Kidney (tissue), 22 donors: ENCODE measurements at places on chromosomes 6 and 20. TPM values are rescaled to one million over a fixed set of nuclear protein-coding genes. Genes with fewer than 3 reads are reported as not detected.

The PERP gene
- 48.1 TPM for total RNA-seq

DNA sequence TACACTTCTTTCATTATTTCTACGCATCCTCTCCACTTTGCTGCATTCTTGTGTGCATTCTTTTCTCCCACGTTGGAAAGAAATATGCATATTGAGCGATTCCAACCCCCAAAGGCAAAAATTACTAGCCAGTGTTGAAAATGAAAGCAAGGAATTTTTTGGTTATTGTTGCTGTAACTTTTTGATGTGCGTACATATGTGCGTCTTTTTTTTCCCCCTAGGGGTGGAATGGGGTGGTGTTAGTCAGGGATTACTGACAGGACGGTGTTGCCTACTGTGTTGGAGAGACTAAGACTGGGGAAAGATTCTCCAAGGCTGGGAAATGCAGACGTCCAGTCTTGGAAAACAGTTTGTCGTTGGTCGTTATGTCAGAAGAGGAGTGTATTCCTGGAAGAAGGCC is 44.2 kb upstream of the ESR1 start:
- H3K27ac ChIP-seq = peak overlapping the region; percentile 67
- no peak for DNase-seq
- no peaks in the 10 kb centered on the region for H3K4me1 ChIP-seq
- H3K27me3 ChIP-seq = no peaks in the 10 kb centered on the region
- H3K36me3 ChIP-seq = no peaks in the 10 kb centered on the region
- no peak overlapping the region for H3K4me3 ChIP-seq

DNA sequence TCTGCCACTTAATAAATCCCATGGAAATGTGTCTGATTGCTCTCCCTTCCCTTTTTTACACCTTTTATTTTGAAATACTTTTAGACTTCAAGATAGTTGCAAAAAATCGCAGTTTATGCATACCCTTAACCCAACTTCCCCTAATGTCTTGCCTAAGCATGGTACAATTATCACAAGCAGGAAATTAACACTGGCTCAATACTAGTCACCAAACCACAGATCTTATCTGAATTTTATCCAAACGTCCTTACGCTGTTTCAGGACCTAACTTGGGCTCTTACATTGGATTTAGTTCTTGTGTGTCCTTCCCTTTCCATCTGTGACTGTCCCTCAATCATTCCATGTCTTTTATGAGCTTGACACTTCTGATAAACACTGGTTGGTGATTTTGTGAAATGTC is 146.3 kb downstream of the ZNF217 start:
- no peak overlapping the region for H3K27ac ChIP-seq
- DNase-seq = no peak
- H3K27me3 ChIP-seq = no peaks in the 10 kb centered on the region
- peaks cover 7% of the 10 kb centered on the region for H3K4me1 ChIP-seq
- no peaks in the 10 kb centered on the region for H3K36me3 ChIP-seq

The SLC26A8 gene
- total RNA-seq = 0.22 TPM

DNA sequence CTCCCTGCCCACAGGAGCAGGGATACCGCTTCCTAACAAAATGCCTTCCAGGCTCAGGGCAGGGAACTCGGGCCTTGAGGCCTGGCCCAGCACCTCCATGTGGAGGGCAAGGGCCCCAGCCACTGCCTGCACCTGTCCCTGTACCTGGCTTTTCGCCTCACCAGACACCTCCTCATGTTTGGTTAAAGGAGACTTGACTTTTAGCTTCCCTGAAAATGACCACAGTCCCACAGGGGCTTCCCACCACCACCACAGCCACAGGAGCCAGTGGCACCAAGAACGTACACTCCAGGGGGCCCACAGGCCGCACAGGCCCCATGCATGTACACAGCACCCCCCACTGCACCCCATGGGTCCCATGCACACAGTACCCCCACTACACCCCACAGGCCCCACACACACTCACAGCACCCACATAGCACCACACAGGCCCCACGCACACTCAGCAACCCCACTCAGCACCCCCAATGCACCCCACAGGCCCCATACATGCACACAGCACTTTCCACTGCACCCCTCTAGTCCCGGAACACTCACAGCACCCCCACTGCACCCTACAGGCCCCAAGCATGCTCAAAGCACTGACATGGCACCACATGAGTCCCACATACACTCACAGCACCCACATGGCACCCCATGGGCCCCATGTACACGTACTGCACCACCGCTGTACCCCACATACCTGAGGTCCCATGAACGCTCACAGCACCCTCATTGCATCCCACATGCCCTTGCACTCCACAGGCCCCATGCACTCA is 86.5 kb downstream of the GINS1 start:
- H3K27me3 ChIP-seq = no peaks in the 10 kb centered on the region
- no peak for DNase-seq
- H3K4me3 ChIP-seq = no peak overlapping the region
- H3K4me1 ChIP-seq = no peaks in the 10 kb centered on the region
- peaks cover 2% of the 10 kb centered on the region for H3K36me3 ChIP-seq

DNA sequence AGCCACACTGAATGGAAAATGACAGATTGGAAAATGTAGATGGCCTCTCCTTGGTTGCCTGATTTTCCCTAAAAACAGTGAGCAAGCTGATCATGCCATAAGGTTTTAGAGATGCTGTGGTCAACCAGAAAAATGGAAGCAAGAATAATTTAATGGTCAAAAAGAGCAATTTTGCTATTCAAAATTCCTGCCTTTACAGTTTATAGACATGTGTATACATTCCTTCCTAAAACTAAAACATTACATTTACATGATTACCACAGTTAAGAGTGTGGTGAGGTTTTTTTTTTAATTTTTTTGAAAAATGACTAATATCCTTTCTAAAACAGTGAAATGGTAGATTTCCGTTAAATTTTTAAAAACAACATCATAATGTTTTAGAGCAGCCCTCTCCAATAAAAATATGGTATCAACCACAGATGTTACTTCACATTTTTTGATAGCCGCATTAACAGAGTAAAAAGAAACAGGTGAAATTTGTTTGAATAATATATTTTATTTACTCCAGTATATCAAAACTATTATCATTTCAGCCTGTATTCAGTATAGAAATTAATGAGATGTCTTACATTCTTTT is 407.0 kb upstream of the SOX4 start:
- H3K27me3 ChIP-seq = no peaks in the 10 kb centered on the region
- H3K36me3 ChIP-seq = no peaks in the 10 kb centered on the region
- no peak overlapping the region for H3K27ac ChIP-seq
- no peaks in the 10 kb centered on the region for H3K4me1 ChIP-seq
